IMR-90 (cell line): ENCODE measurements at places on chromosomes 3 and 15. TPM values are rescaled to one million over a fixed set of nuclear protein-coding genes. Genes with fewer than 3 reads are reported as not detected.

DNA sequence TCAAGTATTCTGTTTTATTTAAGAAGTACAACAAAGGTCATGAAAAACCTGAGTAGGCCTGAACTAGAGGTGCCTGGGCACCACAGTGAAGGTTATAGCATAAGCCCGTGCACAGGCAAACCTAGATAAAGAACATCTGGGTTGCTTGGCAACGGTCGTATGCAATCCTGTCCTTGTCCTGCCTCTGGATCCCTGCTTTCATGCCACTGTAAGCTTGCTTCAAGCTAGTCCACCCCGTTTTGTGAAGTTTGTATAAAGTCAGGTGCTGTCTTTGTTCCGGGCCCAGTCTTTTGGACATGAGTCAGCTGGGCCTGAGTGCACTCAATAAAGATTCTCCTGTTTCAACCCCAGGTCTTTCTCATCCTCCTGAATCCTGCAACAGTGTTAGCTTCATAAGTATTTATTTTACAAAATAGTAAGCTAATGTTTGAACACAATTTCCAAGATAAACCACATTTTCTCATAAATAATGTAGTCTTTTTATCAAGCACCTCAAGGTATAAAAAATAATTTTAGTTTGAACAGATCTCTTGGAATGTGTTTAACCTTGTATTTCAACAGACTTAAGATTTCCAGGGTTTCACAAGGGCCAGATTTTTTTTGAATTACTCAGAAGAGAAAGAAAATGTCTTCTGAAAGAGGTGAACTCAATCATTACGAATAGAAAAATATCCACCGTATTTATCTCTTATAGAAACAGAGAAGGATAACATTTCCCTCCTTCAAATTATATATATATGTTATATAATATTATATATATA is 14.3 kb upstream of the SLC9C1 start:
- no peaks in the 10 kb centered on the region for H3K27me3 ChIP-seq
- no peak overlapping the region for H3K4me3 ChIP-seq
- peaks cover 8% of the 10 kb centered on the region for H3K4me1 ChIP-seq

- no peak for DNase-seq
- H3K4me3 ChIP-seq: no peak overlapping the region
- no peaks in the 10 kb centered on the region for H3K36me3 ChIP-seq
Measured at GRCh38 chr3:59775761-59776325, 726.0 kb upstream of the CFAP20DC start.

DNA sequence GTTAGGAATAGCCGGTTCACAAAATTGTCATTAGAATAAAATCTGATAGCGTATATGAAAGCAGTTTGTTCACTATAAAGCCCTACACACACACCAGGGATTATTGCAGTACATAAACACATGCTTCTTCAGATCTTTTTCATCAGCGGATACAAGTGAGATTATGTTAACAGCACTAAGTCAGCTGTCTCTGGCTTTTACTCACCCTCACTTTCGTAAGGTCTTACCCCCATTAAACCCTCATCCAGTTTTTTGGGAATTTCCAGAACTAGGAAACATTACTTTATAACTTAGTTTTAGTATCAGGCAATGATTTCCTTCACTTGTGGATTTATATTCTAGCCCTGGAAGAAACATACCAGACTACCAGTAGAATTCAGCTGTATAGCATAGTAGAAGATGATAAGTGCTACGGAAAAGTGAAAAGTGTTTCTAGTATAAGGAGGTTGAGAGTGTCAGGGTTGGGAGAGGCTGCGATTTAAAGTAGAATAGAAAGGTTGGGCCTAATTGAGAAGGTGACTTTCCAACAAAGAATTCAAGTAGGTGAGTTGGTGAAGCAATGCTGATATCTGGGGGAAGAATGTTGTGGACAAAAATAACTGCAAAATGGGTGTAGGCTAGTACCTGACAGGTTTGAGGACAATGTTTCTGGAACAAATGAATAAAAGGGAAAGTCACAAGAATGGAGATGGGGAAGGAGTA is 22.7 kb downstream of the TMEM207 start:
- H3K27me3 ChIP-seq: no peaks in the 10 kb centered on the region
- H3K27ac ChIP-seq: no peak overlapping the region
- no peaks in the 10 kb centered on the region for H3K4me1 ChIP-seq
- H3K36me3 ChIP-seq: no peaks in the 10 kb centered on the region
- no peak overlapping the region for H3K4me3 ChIP-seq

DNA sequence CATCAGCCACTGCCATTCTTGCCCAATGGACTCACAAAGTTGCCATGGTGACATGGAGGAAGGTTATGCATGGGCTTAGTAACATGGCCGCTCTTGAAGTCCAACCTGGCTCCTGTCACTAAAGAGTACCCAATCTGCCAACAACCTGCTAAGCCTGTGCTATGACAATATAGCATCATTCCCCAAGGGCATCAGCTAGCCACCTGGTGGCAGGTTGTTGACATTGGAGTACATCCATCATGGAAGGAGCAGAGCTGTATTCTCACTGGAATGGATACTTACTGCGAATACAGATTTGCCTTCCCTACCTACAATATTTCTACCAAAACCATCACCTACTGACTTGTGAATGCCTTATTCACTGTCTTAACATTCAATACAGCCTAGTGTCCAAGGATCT is 138.9 kb upstream of the RORA start:
- no peak for DNase-seq
- H3K27me3 ChIP-seq: no peaks in the 10 kb centered on the region
- H3K4me3 ChIP-seq: no peak overlapping the region
- H3K4me1 ChIP-seq: no peaks in the 10 kb centered on the region

NRG4 gene
- total RNA-seq: not detected in 2 replicates

GRCh38 chr3:12893852-12894251 is 52.5 kb upstream of the RPL32 start:
- DNase-seq: no peak
- H3K27me3 ChIP-seq: peaks cover 5% of the 10 kb centered on the region
- H3K4me1 ChIP-seq: no peaks in the 10 kb centered on the region
- H3K36me3 ChIP-seq: peaks cover 7% of the 10 kb centered on the region
- no peak overlapping the region for H3K4me3 ChIP-seq
- H3K27ac ChIP-seq: no peak overlapping the region

DNA sequence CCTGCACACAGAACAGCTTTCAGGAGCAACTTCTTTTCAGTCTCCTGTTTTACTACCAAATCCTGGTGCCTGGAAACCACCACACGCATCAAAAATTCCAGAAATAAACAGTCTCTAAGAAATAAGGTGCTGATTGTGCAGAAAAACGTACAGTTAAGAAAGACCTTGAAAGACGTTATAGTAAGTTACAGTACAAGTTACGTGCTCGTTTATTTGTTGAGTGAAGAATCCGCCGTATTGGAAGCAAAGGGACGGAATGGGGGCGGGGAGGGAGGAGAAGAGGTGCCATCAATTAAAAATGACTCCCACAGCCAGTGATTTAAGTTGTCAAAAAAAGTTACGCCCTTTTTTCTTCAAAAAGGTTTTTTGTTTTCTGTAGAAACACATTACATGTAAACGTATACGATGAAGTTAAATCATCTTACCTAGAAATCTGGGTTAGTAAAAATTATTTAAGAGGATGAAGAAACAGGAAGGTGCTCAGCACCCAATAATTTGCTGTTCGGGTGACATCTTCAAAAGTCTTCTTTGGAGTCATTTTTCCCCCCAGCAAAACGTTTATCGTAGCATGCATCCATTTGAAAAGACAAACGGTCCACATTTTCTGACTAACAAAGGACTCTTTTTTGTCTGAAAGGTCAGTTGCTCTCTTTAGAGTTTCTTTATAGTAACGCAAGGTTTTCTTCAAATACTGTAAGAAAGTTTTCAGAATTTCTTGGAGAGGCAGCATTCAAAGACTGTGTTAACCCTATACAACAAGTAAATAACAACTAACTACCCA is 782 bp upstream of the UACA start:
- H3K4me1 ChIP-seq: peaks cover 6% of the 10 kb centered on the region
- H3K4me3 ChIP-seq: peak overlapping the region; percentile 86
- H3K27me3 ChIP-seq: no peaks in the 10 kb centered on the region
- no peak for DNase-seq
- no peaks in the 10 kb centered on the region for H3K36me3 ChIP-seq

DNA sequence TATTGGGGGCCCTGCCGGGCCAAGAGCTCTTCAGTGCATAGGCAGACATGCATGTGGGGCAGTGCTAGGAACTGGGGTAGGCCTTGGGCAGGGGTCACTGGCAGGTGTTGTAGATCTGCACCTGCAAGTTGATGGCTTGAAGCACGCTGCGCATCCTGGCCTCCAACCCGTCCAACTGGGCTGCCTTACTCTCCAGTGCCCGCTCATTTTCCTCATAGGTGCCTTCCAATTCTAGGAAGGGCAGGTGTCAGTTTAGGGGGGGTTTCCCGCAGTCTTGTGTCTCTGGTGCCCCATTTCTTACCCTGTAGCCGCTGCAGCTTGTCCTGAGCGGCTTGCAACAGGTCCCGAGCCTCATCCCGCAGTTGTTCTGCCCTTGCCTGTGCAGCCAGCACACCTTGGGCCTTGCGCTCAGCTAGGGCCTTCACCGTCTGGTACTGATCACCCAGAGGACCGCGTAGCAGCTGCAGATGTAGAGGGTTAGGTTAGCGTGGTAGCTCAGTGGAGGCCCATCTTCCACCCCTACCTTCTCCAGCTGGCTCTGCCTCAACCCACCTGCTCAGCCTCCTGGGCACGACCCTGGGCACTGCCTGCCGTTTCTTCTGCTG is 611 bp upstream of the USP19 start:
- H3K4me1 ChIP-seq: peaks cover 10% of the 10 kb centered on the region
- H3K4me3 ChIP-seq: peak overlapping the region; percentile 80; the same call in 1 of the 2 replicates
- H3K27me3 ChIP-seq: no peaks in the 10 kb centered on the region
- no peak for DNase-seq
- H3K36me3 ChIP-seq: peaks cover 74% of the 10 kb centered on the region
- peak overlapping the region; percentile 47 for H3K27ac ChIP-seq

- no peak overlapping the region for H3K27ac ChIP-seq
- no peak for DNase-seq
- no peaks in the 10 kb centered on the region for H3K36me3 ChIP-seq
- H3K27me3 ChIP-seq: no peaks in the 10 kb centered on the region
Measured at GRCh38 chr15:94943888-94944287, 712.5 kb downstream of the MCTP2 start.

KPNA4 gene
- 46.1 and 57.8 TPM in 2 replicates for total RNA-seq

DNA sequence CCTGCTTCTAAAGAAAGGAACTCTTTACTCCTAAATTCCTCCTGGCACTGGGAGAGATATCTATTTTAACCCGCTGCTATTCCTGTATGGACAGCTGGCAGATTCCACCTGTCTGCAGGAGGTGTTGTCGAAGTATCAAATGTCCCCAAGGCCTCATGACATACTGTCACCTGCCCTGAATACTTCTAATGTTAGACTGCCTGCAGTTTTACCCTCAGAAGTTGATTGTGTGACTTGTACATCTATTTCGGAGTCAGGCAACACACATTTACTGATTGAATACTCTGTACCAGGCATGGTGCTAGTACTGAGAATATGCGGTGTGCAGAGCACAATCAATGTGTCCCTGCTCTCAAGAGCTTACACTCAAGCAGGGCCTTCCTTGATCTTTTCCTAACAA is 38.6 kb downstream of the PDZRN3 start:
- no peak overlapping the region for H3K27ac ChIP-seq
- no peak for DNase-seq
- 0 out of 2 replicates have a peak, but pooled peaks cover 1% of the 10 kb centered on the region for H3K36me3 ChIP-seq
- peaks cover 5% of the 10 kb centered on the region; the same call in 1 of the 2 replicates for H3K4me1 ChIP-seq
- H3K27me3 ChIP-seq: no peaks in the 10 kb centered on the region

SLC27A2 gene
- total RNA-seq: under 0.01 TPM in 1 of 2 replicates, not detected in the other

GRCh38 chr15:57586661-57587424 is 4.9 kb upstream of the MYZAP start:
- no peak for DNase-seq
- no peak overlapping the region for H3K4me3 ChIP-seq
- no peaks in the 10 kb centered on the region for H3K4me1 ChIP-seq
- H3K27ac ChIP-seq: no peak overlapping the region

DNA sequence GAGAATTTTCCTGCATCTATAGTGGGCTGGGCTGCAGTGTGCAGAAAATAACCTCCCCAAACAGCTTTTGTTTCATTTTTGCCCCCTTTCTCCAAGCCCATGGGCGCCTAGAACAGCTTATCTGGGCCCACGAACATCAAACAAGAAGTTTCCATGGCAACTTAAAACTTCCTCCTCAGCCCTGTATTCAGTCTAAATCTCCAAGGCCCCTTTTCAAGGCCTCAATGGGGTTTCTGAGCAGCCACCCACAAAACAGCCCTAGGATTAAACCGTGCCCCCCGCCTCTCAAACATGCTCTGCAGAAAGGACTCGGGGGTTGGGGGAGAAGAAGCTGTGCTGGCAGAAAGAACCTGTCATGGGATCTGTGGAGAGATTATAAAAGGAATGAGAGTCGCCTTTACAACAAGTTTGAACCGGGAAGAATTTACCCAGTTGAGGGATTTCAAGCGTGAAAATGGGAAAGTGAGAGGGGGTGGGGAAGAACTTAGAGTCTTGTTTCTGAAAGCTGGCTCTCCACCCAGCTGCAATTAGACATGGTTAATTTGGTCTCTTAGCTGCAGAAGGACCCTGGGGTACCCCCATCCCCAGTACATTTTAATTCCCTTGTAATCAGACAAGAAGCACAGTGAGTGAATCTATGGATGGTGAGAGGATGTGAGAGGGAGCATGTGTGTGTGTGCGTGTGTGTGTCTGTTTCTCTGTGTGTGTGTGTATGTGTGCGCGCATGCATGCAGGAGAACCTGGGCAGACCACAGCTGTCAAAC is 4.3 kb upstream of the FAM107A start:
- no peak for DNase-seq
- no peak overlapping the region for H3K4me3 ChIP-seq
- no peaks in the 10 kb centered on the region for H3K4me1 ChIP-seq
- no peaks in the 10 kb centered on the region for H3K36me3 ChIP-seq

- H3K36me3 ChIP-seq: no peaks in the 10 kb centered on the region
- no peak for DNase-seq
- peak overlapping the region; percentile 27; the same call in 1 of the 2 replicates for H3K27ac ChIP-seq
- H3K27me3 ChIP-seq: no peaks in the 10 kb centered on the region
- peaks cover 19% of the 10 kb centered on the region for H3K4me1 ChIP-seq
Measured at GRCh38 chr15:67917636-67918035, 77.8 kb upstream of the RNU6-1 start.

DNA sequence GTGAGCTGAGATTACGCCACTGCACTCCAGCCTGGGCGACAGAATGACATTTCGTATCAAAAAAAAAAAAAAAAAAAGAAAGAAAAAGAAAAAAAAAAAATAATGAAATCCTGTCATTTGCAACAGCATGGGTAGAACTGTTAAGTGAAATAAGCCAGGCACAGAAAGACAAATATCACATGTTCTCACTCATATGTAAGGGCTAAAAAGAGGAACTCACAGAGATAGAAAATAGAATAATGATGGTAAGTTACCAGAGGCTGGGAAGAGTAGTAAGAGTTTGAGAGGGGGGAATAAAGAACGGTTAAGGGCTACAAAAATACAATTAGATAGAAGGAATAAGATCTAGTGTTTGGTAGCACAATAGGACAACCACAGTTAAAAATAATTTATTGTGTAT is 19.7 kb downstream of the DENND6A start:
- H3K27ac ChIP-seq: no peak overlapping the region
- H3K4me1 ChIP-seq: peaks cover 1% of the 10 kb centered on the region; the same call in 1 of the 2 replicates
- H3K36me3 ChIP-seq: peaks cover 2% of the 10 kb centered on the region; the same call in 1 of the 2 replicates
- no peaks in the 10 kb centered on the region for H3K27me3 ChIP-seq

C3orf49 gene
- total RNA-seq: not detected in 2 replicates
